ENCODE measurements at places on chromosomes 4 and X.

GRCh38 chrX:53990171-53990570 is 54.1 kb downstream of the PHF8 start:
- no peak for DNase-seq

GRCh38 chr4:147591106-147591505 is 26.1 kb upstream of the TMEM184C start:
- no peak for DNase-seq

GRCh38 chr4:151029537-151029936 is 14.5 kb upstream of the LRBA start:
- DNase-seq: peak; percentile 64

DNA sequence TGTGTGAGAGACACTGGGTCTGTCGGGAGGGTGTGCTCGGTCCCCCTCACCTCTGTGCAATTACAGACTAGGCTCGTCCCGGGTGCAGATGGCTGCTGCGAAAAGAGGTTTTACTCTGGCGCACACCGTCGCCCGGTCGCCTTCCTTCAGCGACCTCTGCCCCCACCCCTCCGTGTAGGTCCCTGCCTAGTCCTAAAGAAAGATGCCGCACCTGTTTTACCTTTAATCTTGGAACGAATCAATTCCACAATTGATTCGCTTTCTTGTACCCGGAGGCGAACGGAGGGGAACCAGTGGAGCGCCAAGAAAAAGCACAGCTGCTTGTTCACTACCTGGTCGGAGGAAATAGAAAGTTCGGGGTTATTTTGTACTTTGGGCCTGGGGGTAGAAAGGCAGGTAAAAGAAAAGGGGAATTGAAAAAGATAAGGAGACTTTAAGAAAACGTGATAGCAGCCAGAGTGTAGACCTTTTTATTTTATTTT is 1.2 kb downstream of the NPNT start:
- DNase-seq: no peak

GRCh38 chrX:1422135-1422465 is 30.2 kb upstream of the SLC25A6 start:
- no peak for DNase-seq

- no peak for DNase-seq
These were observed 13.9 kb upstream of the PLAC8 start for GRCh38 chr4:83128240-83128929.
